ENCODE measurements at places on chromosomes 16 and 17.

GRCh38 chr17:4362141-4362540 lies 4.3 kb downstream of the UBE2G1 start:
- DNase-seq: no peak

- DNase-seq: no peak
These were observed 70.3 kb downstream of the NFATC3 start for GRCh38 chr16:68155425-68155824.

DNA sequence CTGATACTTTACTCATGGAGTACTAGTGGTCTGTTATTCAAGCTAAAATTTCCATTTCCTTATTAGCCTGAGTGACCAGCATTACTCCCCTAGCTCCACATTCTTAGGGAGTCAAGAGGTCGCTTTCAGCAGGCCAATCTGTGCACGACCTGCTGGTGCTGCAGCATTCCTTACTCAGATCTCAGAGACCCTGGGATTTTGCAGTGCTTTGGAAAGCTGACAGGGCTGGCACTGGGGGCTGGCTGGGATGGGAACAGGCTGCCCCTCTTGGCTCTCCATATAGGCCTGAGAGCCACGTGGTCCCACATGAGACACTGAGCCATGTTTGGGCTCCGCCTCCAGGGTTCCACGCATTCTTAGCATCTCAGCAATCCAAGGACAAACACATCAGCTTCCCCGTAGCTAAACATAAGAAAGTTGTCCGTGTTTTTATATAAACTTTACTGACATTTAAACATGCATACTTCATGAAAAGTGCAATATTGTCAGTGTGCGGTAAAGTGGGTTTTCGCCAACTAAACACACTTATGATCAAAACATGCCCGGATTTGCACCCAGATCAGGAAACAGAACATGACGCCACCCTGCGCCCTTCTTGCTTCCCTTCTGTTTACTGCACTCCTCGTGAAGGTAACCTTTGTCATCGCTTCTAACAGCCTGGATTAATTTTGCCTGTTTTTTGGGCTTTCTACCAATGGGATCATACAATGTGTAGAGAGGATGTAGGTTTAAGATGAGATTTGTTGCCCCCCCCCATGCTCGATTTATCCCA lies 254.5 kb upstream of the CACNG5 start:
- DNase-seq: no peak

GRCh38 chr17:63950940-63951907 lies 19.1 kb upstream of the CD79B start:
- DNase-seq: no peak
